Fibroblast of upper back skin (primary cell): ENCODE measurements at places on chromosomes 11 and 22.

GRCh38 chr11:64572143-64572542 is 18.9 kb upstream of the SLC22A12 start:
- no peak for DNase-seq

- DNase-seq: peak; percentile 61
Observed at GRCh38 chr11:104164028-104164520, at the start of gene PDGFD. TSS of gene PDGFD (minus strand) at chr11:104164147.

GRCh38 chr11:33636104-33636503 is 64.5 kb downstream of the C11orf91 start:
- peak; percentile 58 for DNase-seq

DNA sequence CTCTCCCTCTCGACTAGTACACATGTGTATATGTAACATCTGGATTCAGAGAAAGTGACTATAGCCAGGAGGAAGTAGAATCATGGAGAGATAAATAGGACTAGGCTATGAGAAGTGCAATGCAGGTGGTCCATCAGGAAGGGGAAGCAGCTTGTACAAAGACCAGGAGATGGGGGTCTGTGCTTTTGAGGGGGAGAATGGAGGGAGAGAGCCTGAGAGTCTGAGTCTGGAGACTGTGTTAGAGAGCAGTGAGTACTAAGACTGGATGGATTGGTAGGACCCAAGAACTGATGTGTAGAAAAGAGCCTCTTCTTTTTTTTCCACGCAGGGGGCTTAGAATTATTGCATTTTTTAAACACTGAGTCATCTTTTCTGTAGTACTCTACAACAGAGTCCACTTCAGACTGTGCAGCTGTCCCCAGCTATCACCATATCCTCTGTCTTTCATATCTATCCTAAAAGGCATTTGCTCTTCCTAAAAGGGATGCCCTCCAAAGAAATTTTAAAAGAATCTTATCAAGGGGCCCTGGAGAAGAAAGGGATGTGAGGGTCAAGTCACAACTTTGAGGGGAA is 80.4 kb downstream of the BDNF start:
- DNase-seq: peak; percentile 17

DNA sequence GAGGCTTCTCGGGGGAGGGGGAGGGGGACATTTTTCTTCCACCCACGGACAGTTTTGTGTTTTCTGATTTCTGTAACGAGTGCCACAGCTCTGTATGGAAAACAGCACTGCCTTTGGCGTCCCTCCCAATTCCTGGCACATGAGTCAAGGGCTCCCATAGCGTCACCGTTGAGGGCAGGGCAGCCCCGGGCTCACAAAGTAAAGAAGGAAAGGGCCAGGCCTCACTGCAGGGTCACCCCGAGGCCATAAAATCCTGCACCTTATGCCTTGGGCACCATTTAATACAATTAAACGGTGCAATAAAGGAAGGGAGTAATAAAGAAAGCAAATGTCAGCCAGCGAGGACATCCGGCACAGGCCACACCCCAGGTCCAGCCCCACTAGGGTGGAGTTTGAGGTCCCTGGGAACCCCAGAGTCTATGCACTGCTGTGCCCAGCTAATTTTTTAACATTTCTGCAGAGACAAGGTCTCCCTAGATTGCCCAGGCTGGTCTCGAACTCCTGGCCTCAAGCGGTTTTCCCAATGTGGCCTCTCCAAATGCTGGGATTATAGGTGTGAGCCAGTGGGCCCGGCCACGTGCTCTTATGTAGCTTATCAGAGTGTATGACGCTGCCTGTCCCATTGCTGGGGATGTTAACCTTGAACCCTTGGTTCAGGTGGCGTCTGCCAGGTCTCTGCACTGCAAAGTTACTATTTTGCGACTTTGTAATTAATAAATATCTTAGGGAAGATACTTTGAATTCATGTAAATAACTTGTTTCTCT is 13.6 kb upstream of the MUC2 start:
- DNase-seq: peak; percentile 50

- DNase-seq: no peak
Observed at GRCh38 chr11:61904539-61905048, 12.8 kb downstream of the RAB3IL1 start.

GRCh38 chr11:62665599-62666258 is 617 bp downstream of the CSKMT start:
- DNase-seq: peak; percentile 42

- DNase-seq: no peak
Observed at GRCh38 chr11:7489376-7489775, 4.1 kb downstream of the OLFML1 start.

GRCh38 chr11:66017321-66017720 is 5.5 kb downstream of the CST6 start:
- no peak for DNase-seq

GRCh38 chr11:43908683-43909082 is 28.1 kb downstream of the ALKBH3 start:
- DNase-seq: no peak

DNA sequence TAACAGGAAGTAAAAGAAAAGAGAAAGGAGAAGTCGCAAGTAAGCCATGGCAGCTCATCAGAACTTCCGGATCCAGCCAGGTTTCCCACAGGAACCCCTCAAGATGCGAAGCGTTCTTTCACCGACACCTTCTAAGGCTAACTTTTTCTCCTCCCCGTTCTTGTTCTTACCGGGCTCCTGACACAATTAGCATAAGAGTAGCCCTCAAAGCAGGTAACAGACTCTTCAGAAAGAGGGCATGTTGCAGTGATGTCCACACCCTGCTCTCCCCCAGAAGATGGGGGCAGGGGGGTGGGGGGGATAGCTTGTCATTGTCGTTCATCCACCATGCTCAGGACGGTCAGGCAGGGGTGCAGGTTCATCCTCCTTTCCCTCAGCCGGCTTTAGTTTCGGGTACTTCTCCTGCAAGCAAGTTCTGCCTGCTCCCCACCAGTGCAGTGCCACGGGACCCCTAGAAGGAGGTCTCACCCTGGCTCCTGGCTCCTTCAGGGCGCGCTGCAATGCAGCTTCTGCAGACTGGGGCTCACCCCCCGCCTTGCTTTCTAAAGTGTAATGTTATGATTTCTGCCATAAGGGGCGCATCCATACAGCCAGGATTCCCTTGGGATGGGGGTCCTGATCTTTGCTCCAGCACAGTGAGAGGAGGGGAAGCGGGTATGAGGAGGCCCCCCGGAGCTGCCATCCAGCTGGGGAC is 2.3 kb downstream of the OPCML start:
- DNase-seq: no peak

DNA sequence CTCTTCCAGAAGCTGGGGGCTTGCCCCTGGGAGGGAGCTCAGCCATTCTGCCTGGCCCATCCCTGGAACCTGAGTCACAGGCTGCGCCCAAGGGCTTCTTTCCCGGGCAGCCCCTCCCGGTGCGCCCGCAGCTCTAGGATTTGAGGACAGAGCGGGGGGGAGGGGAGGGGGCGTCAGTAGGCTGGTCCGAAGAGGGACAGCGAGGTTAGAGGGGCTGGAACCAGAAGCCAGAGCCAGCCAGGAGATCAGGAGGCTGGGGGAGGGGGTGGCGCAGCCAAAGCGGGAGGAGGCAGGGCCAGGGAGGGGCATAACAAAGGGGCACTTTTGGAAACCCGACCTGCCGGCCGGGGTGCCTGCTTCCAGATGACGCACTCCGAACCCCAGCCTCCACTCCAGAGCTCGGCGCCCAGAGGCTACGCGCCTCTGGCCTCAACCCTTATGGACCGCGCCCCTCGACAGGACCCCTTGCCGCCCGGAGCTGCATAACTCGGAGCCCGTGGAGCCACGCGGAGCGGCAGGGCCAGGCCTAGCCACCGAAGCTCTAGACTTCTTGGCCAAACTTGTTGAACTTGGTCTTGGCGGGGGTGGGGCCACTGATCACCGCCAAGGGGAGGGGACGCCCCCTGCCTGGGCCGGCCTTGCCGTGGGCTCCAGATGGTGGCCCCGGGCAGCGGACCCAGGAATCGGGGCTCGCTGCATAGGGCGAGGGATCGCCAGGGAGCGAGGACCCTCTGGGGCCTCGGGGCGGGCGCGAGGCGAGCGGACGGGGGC is 744 bp downstream of the PACSIN3 start:
- DNase-seq: peak; percentile 31

DNA sequence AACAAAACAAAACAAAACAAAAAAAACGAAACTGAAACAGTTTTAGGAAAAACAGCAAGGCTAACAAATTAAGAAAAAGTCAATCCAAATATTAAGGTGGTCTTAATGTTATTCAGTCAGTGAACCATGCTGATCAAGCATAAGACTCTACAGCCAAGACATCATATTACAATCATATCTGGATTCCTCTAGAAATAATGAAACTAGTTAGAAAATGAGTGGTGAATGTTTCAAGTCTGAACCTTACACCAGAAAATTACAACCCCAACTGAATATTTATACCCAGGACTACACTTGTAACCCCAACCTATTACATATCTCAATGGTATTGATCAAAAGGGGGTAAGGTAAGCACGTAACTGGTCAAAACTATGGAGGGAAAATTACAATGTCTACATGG is 48.8 kb downstream of the ACAT1 start:
- DNase-seq: no peak

DNA sequence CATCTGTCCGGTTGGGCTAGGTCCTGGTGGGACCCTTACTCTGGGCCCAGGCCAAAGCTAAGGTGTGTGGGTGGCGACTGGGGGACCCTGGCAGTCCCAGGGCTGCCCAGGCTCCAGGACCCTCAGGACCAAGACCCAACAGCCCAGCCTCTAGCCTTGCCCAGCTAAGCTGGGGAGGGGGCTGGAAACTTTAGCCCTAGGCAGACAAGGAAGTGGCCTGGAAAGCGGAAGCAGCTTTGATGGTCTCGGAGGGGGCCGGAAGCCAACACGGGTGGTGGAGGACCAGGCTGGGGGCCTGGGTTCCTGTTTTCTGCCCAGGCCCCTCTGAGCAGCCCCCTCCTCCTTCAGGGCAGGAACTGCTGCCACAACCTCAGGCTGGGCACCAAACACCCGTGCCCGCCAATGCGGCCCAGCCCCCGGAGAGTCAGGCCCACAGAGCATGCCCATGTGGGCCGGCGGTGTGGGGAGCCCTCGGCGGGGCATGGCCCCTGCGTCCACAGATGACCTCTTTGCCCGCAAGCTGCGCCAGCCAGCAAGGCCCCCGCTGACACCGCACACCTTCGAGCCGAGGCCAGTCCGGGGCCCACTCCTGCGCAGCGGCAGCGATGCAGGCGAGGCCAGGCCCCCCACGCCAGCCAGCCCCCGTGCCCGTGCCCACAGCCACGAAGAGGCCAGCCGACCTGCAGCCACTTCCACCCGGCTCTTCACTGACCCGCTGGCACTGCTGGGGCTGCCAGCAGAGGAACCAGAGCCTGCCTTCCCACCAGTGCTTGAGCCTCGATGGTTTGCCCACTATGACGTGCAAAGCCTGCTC is 2.8 kb downstream of the SIPA1 start:
- no peak for DNase-seq

DNA sequence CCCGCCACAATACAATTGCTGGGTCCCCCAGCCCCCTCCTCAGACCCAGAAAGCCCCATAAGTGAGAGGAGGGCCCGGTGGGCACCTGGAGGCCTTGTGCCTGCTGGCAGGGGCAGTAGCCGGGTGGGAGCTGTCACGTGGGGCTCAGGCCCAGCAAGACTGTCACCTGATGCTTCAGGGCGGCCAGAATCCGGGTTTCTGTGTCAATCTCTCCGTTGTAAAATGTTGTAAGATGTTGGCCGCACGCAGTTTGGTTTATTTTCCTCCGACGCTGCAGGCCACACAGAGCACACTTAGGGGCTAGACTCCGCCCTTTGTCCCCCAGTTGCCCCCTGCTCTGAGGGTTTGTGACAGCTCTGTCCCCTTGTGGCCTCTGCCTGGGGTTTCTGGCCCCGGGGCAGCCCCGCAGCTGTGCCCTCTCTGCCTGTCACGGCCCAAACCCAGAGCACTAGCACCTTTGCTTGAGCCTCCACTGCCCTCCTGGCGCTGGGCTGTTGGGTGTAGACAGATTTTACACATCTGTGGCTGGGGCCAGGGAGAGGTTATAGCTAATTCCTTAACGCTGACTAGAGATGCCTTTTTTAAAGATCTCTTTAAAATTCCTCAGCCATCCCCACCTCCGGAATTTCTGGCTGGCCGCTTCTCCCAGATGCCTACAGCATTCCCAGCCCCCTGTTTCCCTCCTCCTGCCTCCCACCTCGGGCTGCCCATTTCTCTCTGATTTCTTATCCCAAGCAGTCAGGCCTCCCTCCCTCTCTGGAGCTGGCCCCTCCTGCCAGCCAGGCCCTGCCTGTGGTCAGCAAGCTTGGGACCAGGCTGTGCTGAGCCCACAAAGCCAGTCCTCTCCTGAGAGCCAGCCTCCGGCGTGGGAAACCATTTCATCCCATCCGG is 3.2 kb upstream of the PRR5 start:
- DNase-seq: peak; percentile 96

GRCh38 chr11:21105196-21105917 is 436.0 kb downstream of the NELL1 start:
- no peak for DNase-seq

- peak; percentile 80 for DNase-seq
Observed at GRCh38 chr11:35165030-35165422, 26.1 kb downstream of the CD44 start.

GRCh38 chr11:1390569-1391164 is 933 bp downstream of the BRSK2 start:
- no peak for DNase-seq

- no peak for DNase-seq
Observed at GRCh38 chr11:2580571-2581001, 119.2 kb downstream of the KCNQ1OT1 start.

GRCh38 chr11:123611698-123612097 is 42.7 kb downstream of the SCN3B start:
- DNase-seq: no peak

- DNase-seq: no peak
Observed at GRCh38 chr22:50376085-50376651, 33.0 kb downstream of the PPP6R2 start.

- DNase-seq: peak; percentile 70
Observed at GRCh38 chr11:130781931-130782330, 134.3 kb downstream of the SNX19 start.

- DNase-seq: no peak
Observed at GRCh38 chr11:65474864-65475263, 24.0 kb upstream of the MALAT1 start.

- DNase-seq: peak; percentile 48
Observed at GRCh38 chr22:35150183-35151107, 84.5 kb downstream of the ISX start.

DNA sequence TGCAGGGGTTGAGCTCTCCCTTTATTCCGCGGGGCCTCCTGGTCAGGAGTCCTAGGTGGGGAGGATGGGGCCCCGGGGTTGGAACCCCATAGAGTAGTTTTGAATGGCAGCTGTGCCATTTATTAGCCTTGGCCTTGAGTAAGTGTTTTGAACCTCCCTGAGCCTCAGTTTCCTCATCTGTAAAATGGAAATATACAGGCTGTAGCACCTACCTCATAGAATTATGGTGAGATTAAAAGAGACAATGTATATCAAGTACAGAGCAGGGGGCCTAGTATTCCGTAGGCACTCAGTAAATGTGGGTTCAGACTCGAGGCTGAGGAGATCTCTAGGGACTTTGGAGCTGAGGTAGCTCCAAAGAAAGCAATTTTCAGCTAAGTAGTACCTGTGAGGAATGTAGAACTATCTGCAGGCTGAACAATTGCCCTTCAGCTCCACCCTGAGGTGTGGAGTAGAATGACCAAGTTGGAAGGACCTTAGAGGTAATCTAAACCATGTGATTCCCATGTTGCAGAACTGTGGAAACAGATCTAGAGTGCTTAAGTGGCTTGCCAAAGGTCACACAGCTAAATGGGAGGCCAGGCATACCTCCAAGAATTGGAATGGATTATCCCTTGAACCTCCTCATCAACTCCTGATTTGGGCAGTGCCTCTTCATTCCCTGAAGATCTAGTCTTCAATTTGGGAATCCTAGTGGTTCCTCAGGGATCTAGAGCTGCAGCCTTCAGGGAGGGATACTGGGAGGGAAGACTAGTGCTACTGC is 682 bp downstream of the PGAP2 start:
- DNase-seq: peak; percentile 46
